ENCODE measurements at places on chromosomes 5 and 9.

DNA sequence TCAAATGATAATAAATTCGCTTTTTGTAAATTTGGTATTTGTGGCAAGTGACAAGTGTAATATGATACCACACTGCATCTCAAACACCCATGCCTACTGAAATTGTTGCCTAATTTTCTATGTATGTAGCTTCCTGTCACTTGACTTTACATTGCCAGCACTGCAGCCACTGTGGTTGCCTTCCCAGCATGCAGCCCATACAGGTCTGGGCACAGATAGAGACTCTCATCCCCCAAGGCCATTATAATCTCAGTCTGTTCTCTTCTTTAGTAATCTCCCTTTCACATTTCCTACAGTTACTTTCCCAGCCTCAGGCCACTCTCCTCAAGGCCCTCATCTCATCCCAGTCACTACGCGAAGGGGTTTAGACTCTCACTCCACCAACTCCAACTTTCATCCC, 1200.6 kb downstream of the PTPRD start:
- no peak for DNase-seq

- no peak for DNase-seq
These were observed 65.9 kb downstream of the ZSWIM6 start for GRCh38 chr5:61397937-61398336.

- no peak for DNase-seq
These were observed 128.3 kb downstream of the MRPL36 start for GRCh38 chr5:1671351-1671750.

GRCh38 chr9:21682981-21683380, 119.5 kb upstream of the MTAP start:
- no peak for DNase-seq

DNA sequence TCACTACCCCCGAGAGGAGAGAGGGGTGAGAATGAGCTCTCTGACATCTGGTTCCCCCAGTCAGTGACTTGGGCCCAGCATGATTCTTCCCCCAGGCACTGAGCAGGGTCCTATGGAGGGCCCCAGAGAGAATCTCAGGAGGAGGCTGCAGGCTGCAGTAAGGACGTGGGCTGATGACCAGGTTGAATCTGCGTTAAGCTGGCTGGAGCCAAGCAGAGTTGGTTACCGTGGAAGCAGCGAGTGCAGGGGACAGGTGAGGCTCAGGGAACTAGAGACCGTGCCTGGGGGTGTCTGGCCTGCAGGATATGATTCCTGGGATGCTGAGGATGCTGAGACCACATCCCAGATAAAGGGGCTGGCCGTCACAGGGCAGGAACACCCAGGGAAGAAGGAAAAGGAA, 314.3 kb upstream of the IRX1 start:
- no peak for DNase-seq

DNA sequence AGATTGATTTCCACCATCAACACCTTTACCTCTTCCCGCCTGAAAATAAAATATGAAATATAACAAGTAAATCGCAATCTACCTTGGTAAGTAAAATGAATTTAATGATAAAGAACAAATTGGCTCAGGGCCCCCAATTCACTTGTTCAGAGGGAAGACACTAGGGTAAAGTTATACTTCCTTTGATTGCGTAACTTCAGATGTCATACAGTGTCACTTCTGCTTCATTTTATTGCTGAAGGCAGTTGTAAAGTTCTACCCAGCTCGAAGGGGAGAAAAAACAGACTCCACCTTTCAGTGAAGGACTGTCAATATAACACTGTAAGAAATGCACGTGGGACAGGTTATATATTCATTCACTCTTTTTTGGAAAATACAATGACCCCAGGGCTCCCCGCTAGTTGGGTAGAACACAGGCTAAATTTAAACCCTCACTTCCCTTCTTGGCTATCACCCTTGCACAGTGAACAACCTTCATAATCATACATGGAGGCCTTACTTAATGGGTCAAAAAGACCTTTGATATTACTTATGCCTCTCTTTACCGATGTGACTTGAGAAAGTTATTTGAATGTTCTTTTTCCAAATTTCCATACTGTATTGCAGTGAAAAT, 848.8 kb downstream of the MAT2B start:
- DNase-seq, result no peak

DNA sequence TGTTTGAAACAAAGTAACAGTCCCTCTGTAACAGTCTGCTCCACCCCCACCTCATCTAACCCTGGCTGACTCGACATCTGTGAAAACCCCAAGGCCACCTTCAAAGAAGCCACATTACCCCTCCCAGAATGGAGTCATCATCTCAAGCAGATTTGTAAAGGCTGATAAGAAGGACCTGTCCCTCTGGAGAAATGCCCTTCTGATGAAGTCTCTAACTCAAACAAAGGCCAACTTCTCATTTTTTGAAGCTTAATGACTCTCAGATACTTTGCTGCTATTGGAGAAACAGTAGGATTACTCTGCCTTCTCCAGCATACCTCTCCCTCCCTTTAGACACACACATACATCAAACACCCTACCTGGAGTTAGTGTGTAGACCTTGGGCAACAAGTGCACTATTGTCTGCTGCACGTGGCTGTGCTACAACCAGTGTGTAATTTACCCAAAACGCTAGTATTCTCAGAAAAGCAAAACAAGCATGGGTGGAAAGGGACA, 5.3 kb upstream of the SUSD1 start:
- DNase-seq, result peak; percentile 54

DNA sequence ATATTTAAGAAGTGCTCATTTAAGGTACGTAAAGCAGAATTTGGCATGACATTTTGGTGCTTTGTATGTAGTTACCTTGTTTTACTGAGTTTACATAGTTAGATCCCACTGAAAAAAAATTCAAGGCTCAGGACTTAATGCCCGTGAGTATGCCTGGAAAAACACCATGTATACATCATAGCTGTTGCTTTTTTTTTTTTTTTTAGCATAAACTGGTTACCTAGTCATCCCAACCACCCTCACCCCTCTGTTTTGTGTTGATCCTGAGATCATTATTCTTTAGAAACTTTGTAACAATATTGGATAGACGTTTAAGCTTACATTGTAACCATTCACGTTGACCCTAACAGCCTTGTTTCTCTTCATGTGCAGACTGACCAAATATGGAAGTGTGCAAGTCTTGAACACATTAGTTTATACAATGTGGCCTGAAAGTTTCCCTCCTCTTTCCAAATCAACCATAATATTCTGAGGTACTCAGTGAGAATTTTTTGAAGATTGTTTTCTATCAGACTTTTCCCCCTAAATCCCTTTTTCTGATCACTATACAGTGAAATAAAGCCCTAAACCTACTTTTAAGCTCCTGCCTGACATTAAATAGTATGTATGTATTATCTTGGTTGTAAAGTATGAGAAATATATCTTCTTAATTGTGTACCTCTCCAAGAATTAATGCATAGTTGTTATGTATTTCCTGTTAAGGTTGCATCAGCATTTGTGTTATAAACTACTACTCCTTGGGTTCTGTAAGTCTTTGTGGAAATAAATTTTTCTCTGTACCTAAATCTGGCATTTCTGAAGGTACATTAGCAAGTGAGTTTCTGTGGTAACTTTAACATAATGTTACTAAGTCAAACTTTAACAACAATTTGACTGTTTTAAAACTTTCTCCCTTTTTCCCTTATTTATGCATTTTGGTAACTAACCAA, 4.4 kb downstream of the RABGAP1 start:
- no peak for DNase-seq

GRCh38 chr9:124698265-124698664, 72.8 kb downstream of the NR6A1 start:
- no peak for DNase-seq

DNA sequence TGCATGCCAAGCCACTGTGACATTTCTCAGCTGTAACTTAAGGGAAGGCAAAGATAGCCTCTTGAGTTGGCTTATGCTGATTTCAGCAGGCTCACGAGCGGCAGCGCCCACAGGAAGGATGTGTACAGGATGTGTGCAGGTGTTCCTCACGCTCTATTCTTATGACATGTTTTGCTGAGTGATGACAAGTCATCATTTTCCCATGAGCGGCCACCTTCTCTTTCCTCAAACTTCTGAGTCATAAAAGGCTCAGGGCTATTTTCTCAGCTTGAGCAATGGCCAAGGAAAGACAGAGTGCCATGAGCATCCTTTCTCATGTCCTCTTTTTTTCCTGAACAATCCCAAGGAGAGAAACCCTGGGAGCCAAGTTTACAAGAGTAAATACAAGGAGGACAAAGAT, 365.9 kb downstream of the PLK2 start:
- DNase-seq, result no peak

All from activated naive CD4-positive, alpha-beta T cell treated with Interleukin-2 at 50 U/mL for 16 hours (primary cell).